ENCODE measurements at places on chromosomes 6 and 20. TPM values are rescaled to one million over a fixed set of nuclear protein-coding genes. Genes with fewer than 3 reads are reported as not detected.

ERGIC3 gene
- total RNA-seq, result 258 TPM

DNA sequence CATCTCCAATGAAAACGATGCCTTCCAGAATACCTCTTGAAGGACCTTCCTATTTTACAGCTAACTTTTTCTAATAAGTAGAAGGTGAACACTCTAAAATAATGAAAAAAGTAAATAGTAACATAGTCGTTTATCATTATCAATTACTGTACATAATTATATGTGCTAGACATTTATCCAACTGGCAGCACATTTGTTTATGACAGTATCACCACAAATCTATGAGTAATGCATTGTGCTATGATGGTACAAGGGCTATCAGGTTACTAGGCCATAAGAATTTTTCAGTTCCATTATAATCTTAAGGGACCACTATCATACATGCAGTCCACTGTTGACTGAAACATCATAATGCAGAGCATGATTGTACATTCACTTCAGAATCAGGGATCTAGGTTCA is 68.4 kb downstream of the ATG5 start:
- no peaks in the 10 kb centered on the region for H3K27me3 ChIP-seq
- H3K4me1 ChIP-seq, result peaks cover 36% of the 10 kb centered on the region
- peaks cover 3% of the 10 kb centered on the region for H3K36me3 ChIP-seq
- no peak overlapping the region for H3K27ac ChIP-seq

- H3K4me3 ChIP-seq, result no peak overlapping the region
- no peaks in the 10 kb centered on the region for H3K27me3 ChIP-seq
- H3K27ac ChIP-seq, result no peak overlapping the region
- no peak for DNase-seq
- peaks cover 23% of the 10 kb centered on the region for H3K4me1 ChIP-seq
Measured at GRCh38 chr6:11368264-11368663, 135.8 kb upstream of the NEDD9 start.

GRCh38 chr20:45104786-45105185 is 3.9 kb upstream of the KCNS1 start:
- H3K4me1 ChIP-seq, result peaks cover 2% of the 10 kb centered on the region
- H3K27ac ChIP-seq, result no peak overlapping the region
- H3K4me3 ChIP-seq, result no peak overlapping the region
- DNase-seq, result no peak
- no peaks in the 10 kb centered on the region for H3K36me3 ChIP-seq

C20orf144 gene
- 0.09 TPM for total RNA-seq

Measured in mesothelial cell of epicardium (in vitro differentiated cells).